Ecto neural progenitor cell (in vitro differentiated cells): ENCODE measurements at places on chromosomes 3 and 15.

- DNase-seq, result no peak
Measured at GRCh38 chr15:48409623-48410022, 78.4 kb downstream of the DUT start.

DNA sequence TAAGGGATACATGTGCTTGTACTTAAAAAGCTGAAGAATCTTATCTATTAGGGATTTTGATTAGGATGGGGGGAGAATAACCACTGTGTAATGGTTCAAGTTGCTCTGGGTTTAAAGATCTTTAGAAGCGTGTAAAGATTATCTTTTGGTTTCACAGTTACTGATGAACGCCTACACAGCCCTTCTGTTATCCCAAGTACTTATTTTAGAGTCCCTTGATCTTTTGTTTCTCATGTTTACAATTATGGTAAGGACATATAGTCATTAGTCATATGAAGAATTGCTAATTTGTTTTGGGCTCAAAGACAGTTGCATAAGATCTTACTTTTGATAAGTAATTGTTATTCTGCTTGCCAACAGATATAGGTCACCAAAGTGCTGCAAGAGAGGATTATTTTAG is 160.1 kb downstream of the PLCL2 start:
- no peak for DNase-seq

- no peak for DNase-seq
Measured at GRCh38 chr3:13894096-13894806, 14.4 kb upstream of the WNT7A start.

- DNase-seq, result no peak
Measured at GRCh38 chr3:107870943-107871638, 219.7 kb downstream of the CD47 start.

GRCh38 chr15:38021259-38021658 is 86.8 kb downstream of the TMCO5A start:
- DNase-seq, result no peak
